Daoy (cell line): ENCODE measurements at places on chromosomes 5 and 9. TPM values are rescaled to one million over a fixed set of nuclear protein-coding genes. Genes with fewer than 3 reads are reported as not detected.
A peak's percentile ranks its signal among the peaks of the same experiment; 100 is the strongest.

Gene POC5
- 45.1 and 51.1 TPM in 2 replicates for total RNA-seq

DNA sequence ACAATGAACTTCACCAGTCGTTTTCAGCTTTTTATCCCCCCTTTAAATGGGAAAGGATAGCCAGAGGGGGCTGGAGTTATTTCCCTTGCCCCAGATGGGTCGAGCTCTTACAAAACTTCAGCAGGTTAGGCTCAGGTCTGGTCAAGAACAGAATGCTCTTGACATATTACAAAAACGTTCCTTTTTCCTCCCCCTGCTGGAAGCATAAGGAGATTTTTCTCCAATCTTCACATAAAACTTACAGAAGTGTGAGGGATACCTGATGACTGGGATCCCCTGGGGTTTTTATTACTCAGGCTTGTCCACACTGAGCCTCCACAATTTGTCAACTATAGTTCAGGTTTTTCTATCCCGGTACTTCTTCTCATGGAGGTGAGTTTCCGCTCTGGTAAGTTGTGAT lies 60.8 kb downstream of the CSF2 start:
- peak; percentile 28 for DNase-seq

Gene PCDHB3
- 0.11 and 0.24 TPM in 2 replicates for total RNA-seq

DNA sequence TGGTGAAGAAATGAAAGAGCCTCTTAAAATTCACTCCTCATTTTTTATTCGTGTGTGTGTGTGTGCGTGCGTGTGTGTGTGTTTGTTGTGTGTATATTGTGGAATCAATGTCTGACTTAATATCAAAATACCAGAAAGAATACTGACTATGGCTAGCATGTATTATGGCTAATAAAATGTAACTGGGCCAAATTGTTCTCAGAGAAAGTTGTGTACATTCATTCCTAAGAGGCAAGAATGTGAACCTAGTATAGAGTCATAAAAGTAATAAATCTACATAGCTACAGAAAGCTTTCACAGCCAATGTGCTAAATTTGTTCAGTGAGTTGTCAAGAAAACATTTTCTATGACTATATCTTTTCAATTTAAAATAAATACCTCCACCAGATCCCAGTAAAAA lies 211.5 kb downstream of the EBF1 start:
- no peak for DNase-seq

DNA sequence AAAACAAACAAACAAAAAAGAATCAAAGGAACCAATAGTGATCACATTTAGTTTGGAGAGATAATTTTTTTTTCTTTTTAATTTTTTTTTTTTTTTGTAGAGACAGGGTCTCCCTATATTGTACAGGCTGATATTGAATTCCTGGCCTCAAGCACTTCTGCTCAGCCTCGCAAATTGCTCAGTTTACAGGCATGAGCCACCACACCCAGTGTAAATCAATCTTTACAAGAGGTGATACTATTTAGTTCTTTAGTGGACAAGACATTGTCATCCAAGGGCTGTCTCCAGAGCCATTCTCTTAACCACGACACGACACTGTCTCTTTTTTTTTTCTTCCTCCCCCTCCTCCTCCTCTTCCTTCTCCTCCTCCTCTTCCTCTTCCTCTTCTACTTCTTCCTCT lies 29.6 kb downstream of the ERAP2 start:
- no peak for DNase-seq

DNA sequence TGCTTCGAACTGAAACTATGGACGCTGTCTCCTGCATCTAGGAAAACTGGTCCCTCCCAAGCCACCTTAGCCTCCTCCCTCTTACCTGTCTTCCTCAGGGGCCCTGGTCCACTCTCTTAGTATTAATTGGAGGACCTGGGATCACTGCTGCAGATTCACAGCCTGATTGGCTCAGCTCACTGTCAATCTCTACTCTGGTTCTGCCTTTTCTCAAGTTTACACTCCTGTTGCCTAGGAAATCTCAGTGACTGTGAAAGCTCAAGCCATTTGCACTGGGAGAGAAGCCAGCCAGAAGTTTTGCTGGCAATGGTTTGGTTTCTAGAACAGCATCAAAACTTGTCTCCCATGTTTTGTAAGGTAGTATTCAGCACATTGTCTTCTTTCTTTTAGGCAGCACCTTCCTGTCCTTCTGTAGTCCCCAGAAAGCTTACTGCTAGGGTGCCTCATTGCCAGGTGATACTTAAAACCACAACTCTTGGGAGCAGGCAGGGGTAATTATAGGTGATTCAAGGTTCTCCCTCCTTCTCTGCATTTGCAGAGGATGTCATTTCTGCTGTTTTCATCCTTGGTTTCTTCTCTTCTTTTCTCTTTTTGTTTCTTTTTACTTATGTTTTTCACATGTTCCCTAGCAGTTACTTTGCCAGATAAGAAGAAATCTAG lies at the start of gene CAPSL:
Gene CAPSL (minus strand): TSS at position 55 of the 660 bp plus-strand sequence. CDS start 17,502 bp downstream, outside the sequence.
- no peak for DNase-seq

DNA sequence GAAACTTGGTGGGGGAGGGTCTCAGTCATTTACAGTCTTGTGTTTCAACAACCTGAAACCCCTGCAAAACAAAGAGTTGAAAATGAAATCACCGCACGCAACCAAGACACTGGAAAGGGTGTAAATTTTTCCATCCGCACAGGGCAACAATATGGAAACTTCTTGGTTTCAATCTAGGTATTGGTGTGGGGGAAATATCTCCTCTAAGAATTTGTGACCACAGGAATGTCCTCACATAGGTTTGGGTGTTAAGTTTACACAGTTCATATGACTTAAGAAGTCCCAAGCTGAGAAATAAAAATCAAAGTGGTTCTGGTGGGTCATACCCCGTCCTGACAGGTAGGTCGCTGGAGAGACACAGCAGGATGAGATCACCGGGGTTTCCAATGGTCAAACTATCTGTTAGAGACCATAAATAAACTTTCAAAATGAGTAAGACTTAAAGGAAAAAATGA lies 51.9 kb upstream of the PIP5K1B start:
- peak; percentile 40 for DNase-seq

Gene SPINK13
- total RNA-seq = not detected in 2 replicates

- DNase-seq = no peak
These were observed 44.5 kb upstream of the SLC6A19 start for GRCh38 chr5:1156754-1157460.

Gene PTGES
- 3.9 and 4.5 TPM in 2 replicates for total RNA-seq
